ENCODE measurements at places on chromosomes 6 and 20.

DNA sequence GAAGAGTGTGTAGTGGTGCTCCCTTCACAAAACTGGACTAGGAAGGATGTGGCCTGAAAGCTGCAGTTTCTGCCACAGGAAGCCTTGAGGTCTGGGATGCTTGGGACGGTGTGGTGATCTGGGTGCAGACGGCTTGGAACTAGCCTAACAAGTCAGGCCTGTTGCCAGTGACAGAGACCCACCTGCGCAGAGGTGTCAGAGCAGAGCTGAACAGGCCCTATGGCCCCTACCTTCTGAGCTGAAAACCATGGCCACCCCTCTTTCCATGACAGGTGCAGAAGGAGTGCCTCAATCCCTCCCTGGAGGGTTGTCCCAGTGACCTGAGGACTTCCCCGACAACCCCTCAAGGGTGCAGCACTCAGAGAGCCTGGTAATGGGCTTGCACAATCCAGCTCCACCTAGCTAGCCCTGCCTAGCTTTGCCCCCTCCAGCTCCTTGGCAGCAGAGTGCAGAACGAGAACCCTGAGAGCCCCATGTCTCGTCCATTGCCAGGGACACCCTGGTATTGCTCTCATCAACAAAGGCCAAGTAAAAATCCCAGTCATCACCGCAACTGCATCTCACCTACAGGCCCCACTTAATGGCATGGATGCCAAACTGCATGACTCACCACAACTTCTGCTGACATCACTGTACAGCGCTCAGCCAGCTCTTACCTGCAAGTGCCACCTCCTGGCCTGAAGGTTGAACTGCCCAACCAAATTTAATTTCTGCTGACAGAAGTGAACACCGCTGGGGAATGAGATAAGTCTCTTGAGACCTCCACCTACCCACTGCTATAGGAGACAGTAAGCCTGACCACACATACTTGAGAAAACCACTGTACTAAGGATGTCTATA, 563.1 kb downstream of the TFAP2A start:
- DNase-seq, result no peak

DNA sequence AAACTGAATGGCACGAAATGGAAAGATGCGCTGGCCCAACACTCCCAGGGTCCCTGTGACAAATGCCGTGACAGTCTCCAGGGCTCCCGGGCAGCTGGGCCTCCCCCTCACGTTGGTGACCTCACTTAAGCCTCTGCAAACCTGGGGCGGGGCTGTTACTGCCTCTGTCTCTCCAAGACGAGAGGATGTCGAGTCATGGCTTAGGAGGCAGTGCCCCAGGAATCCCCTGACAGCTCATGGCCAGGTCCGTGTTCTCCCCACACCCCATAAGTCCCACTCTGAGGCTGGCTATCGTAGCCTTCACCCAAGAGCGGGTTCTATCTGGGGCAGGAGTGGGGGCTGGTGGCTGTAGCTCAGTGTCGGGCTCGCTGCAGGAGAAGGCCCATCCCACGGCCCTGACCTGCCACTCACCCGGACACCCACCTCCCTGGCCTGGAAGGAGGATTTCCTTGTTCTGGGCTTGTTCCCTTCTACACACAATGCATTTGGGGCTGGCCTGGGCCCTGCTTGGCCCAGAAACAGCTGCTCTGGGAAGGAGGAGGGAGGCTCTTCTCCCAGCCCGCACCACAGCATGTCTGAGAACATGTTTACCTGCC, 5.6 kb upstream of the RPS21 start:
- no peak for DNase-seq

DNA sequence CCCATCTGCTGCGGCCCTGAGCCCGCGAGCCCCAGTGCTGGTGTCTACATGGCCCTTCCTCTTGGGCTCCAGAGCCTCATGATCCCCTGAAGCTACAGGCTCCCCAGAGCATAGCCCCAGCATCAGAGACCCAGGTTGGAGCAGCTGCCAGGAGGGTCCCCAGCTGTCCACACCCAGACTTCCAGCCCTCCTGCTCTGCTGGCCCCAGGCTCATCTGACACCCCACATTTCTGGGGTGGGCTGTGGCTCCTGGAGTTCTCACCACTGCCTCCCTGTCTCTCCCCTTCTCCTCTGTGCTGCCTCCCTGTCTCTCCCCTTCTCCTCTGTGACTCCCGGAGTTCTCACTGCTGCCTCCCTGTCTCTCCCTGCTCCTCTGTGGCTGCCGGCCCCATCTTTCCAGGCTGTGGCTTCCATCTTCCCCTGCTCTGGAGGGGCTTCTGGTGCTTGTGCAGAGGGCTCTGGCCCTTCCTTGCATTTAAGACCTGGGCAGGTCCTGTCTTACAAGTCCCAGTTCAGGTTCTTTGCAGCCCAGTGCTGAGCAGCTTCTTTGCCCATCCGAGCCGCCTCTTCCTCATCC, 108.1 kb downstream of the ERMARD start:
- no peak for DNase-seq

DNA sequence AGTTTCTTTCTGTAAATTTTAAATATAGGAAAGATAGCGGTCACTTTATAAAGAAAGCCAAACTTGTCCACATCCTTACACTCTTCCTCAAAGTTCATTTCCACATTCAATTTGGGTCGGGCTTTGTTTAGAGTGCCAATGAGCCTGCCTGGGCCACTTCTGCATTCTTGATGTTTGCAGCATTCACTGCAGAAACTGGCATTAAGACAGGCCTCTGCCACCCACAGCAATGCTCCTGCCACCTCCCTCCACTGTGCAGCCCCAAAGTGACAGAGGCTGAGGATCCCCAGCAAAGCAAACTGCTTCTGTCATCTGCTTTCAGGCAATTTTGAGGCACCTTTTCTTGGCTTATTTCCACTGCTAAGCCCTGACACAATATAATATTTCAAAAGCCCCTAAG, 61.2 kb downstream of the TNFAIP3 start:
- DNase-seq, result no peak

- no peak for DNase-seq
These were observed 9.3 kb downstream of the COX7A2 start for GRCh38 chr6:75234126-75234865.

- DNase-seq, result no peak
These were observed 15.6 kb upstream of the MATN4 start for GRCh38 chr20:45323731-45324130.

GRCh38 chr6:123480986-123481385, 155.8 kb downstream of the TRDN start:
- DNase-seq, result no peak

DNA sequence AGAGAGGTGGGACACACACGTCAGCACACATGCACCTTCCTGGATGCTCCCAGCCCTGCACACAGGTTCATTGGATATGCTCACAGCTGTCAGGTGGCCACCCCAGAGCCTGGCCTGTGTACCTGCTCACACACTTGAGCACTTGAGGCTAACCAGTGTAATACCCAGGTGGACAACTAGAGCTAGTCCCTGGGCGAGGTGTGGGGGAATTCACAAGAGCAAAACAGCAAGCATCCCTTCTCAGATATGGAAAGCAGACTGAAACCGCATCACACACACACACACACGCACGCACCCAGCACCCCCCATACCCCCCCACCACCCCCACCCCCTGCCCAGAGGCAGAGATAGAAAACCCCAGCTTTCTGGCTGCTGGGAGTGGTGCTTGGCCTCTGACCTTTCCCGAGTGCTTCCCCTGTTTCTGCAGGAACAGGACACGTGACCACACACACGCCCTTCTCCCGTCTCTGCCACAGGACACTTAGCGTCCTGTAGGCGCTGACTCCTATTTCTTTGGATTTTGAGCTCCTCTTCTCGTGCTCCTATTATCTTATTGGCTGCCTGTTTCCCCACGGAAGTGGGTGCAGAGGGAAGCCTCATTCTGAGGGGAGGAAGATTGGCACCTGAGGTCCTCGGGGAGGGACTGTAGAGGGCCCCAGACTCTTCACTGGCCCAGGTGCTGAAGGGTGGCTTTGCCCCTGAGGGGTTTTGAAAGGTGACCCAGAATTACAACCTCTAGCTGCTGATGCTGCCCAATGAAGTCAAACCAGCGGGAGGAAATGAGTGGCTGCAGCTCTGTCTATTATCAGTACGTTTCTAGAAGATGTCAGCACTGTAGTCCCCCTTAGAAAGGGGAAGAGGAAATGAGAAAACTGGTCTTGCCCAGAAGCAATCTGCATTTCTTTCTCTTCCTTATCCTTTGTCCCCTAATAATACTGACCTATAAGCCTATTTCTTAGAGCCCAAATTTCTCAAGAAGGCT, 65.8 kb downstream of the SYTL3 start:
- DNase-seq, result no peak

- no peak for DNase-seq
These were observed 51.4 kb downstream of the TGM2 start for GRCh38 chr20:38113401-38114325.

DNA sequence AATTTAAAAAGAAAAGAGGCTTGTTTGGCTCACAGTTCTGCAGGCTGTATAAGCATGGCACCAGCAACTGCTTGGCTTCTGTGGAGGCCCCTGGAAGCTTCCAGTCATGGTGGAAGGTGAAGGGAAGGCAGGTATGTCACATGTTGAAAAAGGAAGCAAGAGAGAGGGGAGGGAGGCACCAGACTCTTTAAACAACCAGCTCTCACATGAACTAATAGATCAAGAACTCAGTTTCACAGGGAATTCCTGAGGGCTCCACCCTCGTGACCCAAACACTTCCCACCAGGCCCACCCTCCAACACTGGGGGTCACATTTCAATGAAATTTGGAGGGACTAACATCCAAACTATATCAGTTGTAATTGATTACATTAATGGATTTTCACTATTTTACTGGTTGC, 127.9 kb upstream of the MLIP start:
- no peak for DNase-seq

- no peak for DNase-seq
These were observed 34.3 kb upstream of the ZBP1 start for GRCh38 chr20:57654363-57654997.

- DNase-seq, result no peak
These were observed 31.1 kb upstream of the STX16 start for GRCh38 chr20:58619864-58620431.

GRCh38 chr6:2524090-2524489, 226.6 kb downstream of the MYLK4 start:
- DNase-seq, result no peak

DNA sequence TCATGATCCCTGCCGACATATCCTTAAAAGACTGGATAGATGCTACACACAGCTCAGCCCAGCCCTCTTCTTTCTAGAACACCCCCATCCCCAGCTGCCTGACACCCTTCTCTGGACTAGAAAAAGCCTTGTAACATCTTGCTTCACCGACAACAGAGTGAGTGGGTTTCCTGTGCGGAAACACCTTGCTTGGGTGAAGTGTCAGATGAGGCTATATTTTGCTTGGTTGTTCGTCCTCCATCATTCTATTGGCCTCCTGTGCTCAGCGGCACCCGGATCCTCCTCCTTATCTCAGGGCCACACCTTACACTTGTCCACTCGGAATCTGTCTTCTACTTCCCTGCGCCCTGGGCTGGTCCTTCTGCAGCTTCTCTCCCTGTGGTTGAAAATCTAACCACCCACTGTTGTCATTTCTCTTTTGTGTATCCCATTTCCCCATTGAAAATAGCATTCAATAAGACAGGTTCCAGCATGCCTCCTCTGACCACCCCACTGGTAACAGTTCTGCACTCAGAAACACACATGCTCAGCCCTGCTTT, 101.3 kb upstream of the MLN start:
- no peak for DNase-seq

DNA sequence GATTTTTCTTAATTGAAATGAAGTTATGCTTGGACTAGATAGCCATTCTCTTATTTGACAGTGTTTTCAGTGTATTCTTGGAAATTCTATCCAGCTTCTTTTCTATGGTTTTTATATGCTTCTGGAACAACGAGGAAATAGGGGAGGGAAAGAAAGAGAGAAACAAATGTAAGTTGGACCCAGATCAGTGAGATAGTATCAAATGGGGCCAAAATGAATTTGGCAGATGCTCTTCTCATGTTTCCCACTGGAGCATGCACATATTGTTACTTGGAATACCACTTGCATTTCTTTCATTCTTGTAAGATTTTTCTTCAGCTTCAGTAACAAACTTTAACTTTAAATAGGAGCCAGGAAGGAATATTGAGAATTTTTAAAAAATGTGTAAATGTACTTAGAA, 312.3 kb downstream of the PRL start:
- DNase-seq, result no peak

- DNase-seq, result no peak
These were observed 45.6 kb downstream of the EYA4 start for GRCh38 chr6:133286765-133287164.

DNA sequence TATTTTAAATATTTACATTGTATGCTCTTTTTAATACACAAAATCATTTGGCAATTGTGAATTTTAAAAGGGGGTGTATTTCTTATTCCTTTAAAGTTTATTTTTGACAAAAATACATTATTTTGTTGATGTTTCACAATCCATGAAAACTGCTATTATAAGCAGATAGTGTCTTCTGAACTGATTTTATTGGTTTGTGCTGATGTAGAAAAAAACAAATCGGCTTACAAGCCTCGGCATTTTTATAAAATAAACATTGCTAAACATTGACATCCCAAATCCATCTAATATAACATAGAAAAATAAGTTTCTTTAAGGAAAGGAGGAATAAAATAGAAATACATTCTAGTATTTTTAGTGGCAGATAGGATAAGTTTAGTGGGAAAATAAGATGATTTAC, 634.7 kb downstream of the GRIK2 start:
- no peak for DNase-seq

GRCh38 chr6:143068001-143068400, 7.3 kb downstream of the AIG1 start:
- DNase-seq, result no peak

DNA sequence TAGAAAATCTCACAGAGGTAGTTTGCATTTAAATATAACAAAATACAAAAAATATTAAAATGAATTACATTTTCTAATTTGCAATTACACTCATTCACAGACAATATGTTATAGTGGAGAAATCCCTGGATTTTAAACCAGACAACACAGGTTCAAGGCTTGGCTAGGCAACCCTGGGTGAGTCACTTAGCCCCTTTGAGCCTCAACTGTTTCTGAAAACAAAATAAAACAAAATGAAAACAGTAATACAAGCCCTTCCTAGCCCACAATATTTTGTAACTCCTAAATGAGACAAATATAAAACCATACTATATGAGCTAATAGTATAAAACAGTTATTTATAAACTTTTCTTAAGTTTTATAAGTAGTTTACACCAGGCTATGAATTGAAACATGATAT, 41.0 kb downstream of the UQCC1 start:
- no peak for DNase-seq

- DNase-seq, result no peak
These were observed 161.8 kb downstream of the LRFN2 start for GRCh38 chr6:40425192-40425919.

- DNase-seq, result no peak
These were observed 1227.0 kb upstream of the GJE1 start for GRCh38 chr6:140905724-140906123.
